Anterior cingulate cortex (tissue), 58 donors: ENCODE measurements at places on chromosomes 6 and 20.

DNA sequence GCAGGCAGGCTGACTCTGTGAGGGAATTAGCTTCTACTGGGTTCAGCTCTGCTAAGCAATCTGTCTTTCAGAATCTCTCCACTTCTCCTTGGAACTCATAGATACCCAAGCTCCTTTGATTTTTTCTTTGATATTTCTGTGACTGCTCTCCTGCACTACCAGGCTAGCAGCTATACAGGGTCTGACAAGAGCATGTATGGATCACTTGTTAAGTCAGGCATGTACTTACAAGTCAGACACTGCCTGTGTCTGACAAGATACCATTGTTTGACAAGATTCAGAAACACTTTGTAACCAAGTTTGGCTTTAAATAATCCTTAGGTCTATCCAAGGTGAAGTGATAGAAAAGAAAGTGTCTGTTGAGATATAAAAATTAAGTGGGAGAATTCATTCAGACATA is 79.5 kb downstream of the SESN1 start:
- DNase-seq = no peak

DNA sequence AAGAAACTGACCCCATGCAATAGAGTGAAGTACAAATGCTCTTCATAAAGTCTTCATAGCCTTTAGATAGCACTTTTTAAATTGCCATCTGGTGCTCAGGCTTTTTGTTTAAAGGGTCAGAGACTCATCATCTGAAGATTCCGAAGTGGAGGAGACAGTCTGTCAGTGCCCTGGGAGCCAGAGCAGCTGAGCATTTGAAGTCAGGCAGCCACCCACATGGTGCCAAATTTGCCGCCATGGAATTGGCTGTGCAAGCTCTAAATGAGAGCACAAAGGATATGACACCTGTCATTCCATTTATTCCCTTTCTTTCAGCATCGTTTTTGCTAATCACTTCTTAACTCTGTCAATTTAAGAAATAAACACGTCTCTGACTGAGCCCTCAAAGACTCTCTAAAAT is 32.8 kb upstream of the CEP162 start:
- DNase-seq = no peak

DNA sequence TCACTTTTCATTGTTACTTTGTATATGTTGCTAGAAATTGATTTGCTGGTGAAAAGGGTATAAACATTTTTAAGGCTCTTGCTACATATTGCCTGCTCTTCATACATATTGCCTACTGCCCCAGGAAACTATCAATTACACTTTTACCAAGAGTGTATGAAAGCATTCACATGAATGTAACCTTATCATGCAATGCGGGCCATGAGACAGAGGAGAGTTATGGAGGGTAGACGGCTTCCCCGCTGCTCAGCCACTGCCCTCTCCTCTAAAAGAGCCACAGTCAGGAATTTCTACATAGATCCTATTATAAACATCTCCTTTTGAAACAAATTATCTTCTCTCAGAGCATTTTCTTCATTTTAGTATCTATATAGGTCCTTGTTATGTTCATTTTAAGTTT is 264.4 kb downstream of the ESR1 start:
- DNase-seq = no peak

DNA sequence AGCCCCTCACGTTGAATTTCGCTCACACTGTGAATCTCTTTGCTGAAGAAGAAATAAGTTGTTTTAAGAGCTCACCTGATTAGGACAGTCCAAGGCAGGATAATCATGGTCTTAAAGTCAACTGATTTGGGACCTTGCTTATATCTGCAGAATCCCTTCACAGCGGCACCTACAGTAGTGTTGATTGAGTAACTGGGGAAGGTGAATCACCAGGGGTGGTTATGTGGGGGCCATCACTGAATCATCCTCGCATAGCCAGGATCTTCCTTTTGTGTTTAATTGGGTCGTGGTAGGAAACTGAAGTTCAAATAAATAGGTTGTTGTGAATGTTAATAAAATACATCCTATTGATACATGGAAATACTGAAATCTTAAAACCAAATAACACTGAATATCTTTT is 20.2 kb upstream of the MICA start:
- DNase-seq = no peak

GRCh38 chr6:16224409-16224808 is 14.0 kb upstream of the GMPR start:
- no peak for DNase-seq

- no peak for DNase-seq
These were observed 49.8 kb downstream of the PPARD start for GRCh38 chr6:35392111-35392702.

DNA sequence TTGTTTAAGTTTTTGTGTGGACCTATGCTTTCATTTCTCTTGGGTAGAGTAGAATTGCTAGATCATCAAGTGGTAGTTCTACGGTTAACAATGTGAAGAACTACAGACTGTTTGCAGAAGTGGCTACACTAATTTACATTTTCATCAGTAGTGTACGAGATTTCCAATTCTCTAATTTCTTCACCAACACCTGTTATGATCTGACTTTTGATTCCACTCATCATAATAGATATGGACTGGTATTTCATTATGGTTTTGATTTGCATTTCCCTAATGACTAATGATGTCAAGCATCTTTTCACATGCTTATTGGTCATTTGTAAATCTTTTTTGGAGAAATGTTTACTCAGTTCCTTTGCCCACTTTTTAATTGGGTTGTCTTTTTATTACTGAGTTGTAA is 244.4 kb downstream of the GMDS start:
- no peak for DNase-seq

GRCh38 chr6:38364775-38365174 is 275.0 kb downstream of the BTBD9 start:
- DNase-seq = no peak
